ENCODE measurements at places on chromosomes 1 and 21. TPM values are rescaled to one million over a fixed set of nuclear protein-coding genes. Genes with fewer than 3 reads are reported as not detected.

Gene KCNT2
- total RNA-seq, result under 0.01 TPM

Gene TNFSF18
- 50.3 TPM for total RNA-seq

Gene CHAF1B
- 2.2 TPM for total RNA-seq

Gene HDAC1
- 113 TPM for total RNA-seq

Gene IL10
- not detected for total RNA-seq

Gene RHD
- 0.20 TPM for total RNA-seq

GRCh38 chr1:41171266-41171874 lies 70.7 kb downstream of the SCMH1 start:
- no peak for DNase-seq

GRCh38 chr1:221171768-221172167 lies 292.5 kb downstream of the HLX start:
- no peak for DNase-seq

- DNase-seq, result no peak
Observed at GRCh38 chr21:26782331-26782730, 62.9 kb downstream of the ADAMTS1 start.

DNA sequence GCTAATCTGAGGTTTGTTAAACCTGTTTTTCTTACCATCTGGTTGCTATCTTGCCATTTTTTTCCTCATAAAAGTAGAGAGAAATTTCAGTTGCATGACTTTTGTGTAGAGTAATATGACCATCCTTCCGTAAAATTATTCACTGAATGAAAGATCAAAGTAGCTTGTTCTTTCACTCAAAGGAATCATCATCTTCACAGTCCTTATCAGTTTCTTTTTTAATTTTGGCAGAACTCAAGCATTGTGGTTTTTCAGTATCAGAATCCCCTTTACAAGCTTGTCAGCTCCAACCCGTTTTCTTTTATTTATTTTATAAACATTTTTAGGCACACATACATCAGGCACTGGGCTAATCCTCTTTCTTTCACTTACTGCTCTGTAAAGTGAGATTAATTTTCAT lies 91.7 kb downstream of the UBE2U start:
- DNase-seq, result no peak

GRCh38 chr1:109598655-109599054 lies 20.8 kb downstream of the GNAT2 start:
- DNase-seq, result peak; percentile 29

DNA sequence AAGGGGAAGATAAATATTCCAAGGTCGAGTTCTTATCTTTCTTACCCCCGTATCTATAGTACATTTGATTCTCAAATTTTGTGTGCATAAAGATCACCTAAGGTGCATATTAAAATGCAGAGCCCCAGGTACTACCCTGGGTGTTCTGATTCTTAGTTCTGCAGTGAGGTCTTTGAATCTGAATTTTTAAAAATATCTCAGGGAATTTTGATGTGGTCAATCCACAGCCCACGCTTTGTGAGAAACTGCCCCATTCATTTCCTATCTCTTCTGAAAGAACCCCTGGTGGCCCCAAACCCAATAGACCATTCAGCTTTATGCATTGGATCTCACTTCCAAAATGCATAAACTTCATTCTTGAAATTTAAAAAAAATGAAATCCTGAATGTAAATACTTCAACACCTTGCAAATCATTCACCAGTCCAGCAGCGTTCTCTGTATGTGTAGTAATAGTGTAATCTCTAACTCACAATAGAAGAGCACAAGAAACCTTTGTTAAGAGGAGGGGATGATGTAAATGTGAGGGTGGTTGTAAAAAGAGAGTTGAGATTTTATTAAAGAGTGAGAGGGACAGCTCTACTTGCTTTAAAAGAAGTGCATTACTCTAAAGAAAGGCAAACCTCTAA lies 108.8 kb upstream of the ZP4 start:
- DNase-seq, result no peak

- no peak for DNase-seq
Observed at GRCh38 chr21:21183092-21183491, 184.9 kb downstream of the NCAM2 start.

DNA sequence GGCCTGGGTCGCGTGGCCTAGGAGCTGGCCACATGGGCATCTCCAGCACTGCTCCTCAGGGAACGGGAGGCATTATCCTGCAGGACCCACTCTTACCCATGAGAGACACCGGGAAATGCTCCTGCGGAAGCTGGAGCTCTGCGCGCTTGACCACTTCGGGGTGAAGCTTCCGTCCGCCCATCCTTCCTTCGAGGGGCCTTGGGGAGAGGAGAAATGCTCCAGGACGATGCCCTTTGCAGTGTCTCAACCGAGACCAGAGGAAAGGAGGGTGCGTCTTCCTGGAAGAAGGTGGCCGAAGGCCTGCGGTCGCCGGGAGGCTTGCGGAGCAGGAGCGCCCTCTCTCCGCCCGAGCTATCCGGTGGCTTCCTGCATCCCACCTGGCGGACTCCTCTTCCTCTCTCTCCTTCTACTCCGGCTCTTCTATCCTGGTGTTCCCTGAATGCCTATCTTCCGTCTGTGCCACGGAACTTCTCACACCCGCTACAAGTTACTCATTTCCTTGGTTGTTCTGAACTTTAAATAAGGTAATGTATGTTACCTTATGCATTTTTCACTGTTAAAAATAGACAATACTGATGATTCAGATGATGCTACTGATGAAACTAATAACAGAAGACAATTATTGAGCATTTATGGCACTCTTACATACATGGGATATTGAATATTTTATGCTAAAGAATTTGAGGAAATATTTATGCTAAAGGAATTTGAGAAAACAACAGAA lies 91.4 kb downstream of the PRKAB2 start:
- DNase-seq, result no peak

DNA sequence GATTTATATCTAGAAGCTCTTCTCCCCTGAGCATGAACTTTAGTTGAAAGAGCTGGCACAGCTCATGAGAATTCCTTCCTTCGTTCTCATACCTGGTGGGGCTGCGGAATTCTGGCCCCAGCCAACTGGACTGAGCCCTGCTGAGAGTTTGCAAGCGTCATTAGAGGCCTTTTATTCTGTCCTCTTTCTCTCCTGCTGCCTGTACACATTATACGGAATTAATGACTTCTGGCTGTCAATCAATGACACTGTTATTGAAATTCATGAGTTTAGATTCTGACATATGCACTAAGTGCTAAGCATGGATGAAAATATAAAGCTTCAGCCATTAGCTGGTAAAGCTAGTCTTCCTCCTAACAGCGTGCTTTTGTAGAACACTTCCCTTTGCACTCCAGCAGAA lies 27.5 kb downstream of the KAZN start:
- DNase-seq, result no peak

DNA sequence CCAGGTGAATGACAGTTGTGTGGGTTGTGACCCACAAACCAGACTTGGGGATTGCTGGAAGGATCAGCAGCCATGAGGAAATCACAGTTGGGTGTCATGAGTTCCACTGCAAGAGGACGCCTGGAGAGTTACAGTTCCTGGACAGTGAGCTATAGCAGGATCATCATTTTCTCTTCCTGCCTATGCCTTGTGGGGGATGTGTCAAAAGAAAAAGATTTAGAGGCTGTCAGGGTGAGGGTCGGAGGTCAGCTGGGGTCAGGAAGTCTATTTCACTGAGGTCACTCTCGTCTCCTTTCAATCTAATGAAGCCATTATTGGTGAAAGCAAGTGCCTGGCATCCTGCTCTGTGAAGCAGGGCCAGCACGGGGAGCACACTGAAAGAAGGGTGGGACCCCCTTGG lies 7.0 kb upstream of the LIN28A start:
- no peak for DNase-seq

DNA sequence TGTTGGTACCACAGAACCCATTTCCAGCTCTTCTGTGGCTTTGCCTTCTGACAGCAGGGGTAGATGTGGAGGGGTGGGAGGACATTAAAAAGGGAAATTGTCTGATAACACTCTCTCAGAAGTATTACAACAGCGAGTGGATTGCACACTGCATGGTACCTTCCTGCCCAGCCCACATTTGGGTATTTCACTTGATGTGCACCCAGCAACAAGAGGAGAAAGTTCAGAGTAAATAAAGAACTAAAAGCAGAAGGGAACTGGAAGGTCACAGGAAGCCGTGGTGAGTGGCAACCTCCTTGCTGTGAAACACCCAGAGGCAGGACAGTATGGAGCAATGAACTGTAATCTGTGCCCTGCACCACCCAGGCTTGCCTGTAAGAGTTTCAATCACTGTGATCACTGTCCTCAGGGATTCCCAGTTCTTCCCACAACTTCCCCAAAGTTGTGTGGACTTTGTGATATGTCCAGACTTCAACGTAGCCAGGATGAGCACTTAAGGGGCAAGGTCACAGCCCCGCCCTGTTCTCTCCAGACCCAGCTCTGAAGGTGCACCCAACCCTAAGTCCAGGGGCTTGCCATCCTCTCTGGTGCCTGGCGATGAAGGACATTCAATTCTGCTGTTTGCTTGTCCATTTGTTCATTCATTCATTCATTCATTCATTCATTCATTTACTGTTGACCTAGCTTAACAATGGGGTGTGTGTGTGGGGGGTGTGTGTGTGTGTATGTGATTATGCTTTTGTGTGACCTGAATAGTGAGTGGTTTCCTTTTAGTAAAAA lies 18.7 kb upstream of the F5 start:
- no peak for DNase-seq

DNA sequence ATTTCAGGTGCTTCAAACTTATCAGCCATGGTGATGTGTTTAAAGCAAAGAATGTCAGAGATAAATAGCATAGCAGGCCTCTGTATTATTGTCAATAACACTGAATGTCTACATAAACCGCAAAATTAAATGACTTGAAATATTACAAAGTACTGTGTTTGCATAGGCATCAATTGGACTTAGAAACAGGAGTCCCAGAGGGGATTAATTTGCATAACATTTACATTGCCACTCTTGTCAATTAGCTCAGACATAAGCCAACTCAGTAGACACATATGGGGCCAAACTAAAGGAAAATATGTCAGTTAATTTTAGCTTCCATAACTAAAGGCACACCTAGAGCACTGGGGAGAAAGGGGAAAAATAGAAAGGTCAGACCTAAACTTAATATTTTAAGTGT lies 814.5 kb upstream of the NEGR1 start:
- no peak for DNase-seq

DNA sequence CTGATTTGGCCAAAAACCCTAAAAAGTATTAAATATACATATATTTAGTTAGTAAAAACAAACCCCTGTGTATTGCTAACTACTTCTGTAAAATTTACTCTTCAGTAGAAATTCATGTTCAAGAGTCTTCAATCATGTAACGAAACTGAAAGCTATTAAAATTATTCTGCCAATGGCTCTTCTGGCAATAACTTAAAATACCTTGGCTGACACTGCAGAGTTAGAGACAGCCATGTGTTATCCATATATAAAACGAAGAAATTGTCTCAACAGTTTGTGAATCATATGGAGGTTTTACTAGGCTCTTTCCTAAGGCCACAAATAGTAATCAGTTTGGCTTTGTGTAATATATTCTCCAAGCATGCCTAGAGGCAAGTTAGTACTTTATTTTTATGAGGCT lies 357.2 kb downstream of the COL11A1 start:
- no peak for DNase-seq

DNA sequence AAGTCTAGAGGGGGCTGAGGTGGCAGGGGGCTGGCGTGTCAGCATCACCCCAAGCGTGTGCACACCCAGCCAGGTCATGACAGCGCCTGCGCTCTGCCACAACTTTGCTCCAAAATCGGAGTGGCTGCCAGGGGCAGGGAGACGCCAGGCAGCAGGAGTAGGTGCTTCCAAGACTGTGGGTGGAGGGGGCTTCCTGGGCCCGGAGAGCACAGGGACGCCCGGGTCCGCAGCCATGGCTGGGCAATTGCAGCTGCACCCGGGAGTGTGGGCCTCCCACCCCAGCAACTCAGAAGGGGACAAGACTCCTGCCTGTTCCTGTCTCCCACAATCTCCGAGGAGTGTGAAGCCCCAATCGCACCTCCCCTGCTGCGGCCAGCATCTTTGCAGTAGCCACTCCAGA lies 53.1 kb upstream of the CYYR1 start:
- no peak for DNase-seq

Data from lung microvascular endothelial cell (primary cell).